ENCODE measurements at places on chromosomes 4 and X. TPM values are rescaled to one million over a fixed set of nuclear protein-coding genes. Genes with fewer than 3 reads are reported as not detected.

- DNase-seq: no peak
Measured at GRCh38 chrX:40550066-40550465, 30.7 kb upstream of the ATP6AP2 start.

- no peak for DNase-seq
Measured at GRCh38 chr4:38390969-38391545, 272.9 kb upstream of the KLF3 start.

DNA sequence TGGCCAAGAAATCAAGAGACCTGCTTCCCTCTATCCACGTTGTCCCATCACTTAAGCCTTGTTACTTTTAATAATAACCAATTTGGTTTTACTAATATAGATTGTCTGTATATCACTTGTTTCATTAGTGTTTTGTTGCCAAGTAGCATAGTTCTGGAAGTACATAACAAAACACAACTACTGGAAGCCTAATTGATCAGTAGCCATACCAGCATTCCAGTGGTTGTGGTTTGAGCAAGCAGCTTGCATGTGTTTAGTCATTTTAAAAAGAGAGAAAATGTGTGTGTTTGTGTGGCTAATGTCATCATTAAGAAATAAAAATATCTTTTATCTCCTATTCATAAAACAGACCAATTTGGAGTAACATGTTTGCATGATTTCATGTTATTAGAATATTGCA lies 70.8 kb downstream of the PTPN13 start:
- DNase-seq: no peak

DNA sequence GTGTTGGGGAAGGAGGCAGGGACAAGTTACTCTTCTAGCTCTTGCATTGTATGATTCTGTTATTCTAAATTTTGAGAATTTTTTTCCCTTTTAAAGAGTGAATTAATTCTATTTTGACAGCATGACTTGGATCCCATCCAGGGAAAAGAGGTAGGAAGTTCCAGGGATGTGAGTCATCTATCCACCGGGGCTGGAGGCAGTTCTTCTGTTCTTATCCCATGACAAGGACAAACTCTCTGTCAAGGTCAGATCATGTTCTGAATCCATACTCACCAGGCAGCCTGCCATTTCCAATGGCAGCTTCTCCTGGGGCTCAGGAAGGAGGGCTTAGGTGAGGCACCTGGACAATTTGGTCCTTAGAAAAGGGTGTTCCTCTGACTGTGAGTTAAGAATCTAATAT lies 132.0 kb upstream of the MED14 start:
- no peak for DNase-seq

DNA sequence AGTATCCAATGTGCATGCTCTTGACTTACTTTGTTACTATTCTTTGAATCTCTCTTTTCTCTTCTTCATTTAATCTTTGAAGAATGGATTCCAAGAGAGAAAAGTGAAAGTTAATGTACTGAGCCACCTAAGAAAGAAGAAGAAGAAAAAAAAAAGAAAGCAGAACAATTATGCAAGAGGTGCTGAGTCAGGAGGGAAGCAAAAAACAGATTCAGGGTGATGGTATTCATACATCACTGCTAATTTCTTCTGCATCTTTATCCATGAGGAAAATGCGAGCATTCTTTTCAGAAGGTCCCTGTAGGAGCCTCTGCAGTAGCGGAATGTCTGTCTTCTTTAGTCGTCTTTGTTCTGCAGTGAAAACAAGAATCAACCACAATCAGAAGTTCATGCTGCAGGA lies 43.9 kb downstream of the RASSF6 start:
- no peak for DNase-seq

DNA sequence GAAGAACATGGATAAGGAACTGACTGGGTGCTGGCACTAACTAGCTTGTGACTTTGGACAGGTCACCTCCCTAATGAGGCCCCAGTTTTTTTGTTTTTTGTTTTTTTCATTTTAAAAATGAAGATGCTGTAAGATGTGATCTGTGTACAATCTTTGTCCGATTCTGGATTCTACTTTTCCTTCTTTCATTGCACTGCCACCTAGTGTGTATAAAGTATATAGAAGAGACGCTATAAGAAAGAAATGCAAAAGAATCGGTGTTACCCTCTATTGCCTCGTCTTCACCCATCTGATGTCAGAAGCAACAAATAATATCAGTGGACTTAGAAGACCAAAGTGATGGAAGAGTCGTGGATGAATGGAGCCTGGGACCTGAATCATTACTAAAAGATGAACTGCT lies 58.6 kb upstream of the P2RY10 start:
- peak; percentile 19 for DNase-seq

- DNase-seq: no peak
Measured at GRCh38 chr4:172998527-172999469, 169.8 kb upstream of the GALNT7 start.

- no peak for DNase-seq
Measured at GRCh38 chr4:107366900-107367299, 330.8 kb upstream of the DKK2 start.

- no peak for DNase-seq
Measured at GRCh38 chrX:915427-916229, 285.0 kb downstream of the SHOX start.

DNA sequence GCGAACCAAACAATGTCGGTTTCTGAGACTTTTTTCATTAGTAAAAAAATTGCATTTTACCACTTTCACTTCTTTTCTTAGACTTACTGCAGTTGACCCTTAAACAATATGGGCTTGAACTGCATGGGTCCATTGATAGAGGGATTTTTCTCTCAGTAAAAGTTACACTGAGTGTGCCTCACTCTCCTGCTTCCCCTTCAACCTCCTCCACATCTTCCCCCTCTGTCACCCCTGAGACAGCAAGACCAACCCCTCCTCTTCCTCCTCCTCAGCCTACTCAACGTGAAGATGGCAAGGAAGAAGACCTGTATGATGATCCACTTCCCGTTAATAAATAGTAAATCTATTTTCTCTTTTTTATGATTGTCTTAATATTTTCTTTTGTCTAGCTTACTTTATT lies 43.4 kb downstream of the TEC start:
- DNase-seq: no peak

- no peak for DNase-seq
Measured at GRCh38 chrX:24988314-24988713, 27.5 kb downstream of the ARX start.

DNA sequence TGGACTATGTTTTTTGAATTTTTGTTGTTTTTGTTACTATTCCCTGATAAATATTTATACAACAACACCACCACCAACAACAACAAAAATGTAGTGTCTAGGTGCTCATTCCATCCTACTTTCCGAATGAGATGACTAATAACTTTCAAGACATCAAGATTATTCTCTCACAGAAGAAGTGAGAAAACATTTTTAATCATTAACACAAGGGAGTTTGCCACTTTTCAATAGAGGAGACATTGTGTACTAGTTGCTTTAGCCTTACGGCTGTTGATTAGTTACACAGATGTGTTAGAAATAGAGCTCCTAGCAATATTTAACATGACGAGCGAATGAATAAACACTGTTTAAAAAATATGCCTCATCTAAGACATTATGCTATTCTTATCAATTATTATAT lies 898.8 kb downstream of the C4orf33 start:
- no peak for DNase-seq

- DNase-seq: no peak
Measured at GRCh38 chr4:75172551-75172950, 239.6 kb downstream of the PARM1 start.

DNA sequence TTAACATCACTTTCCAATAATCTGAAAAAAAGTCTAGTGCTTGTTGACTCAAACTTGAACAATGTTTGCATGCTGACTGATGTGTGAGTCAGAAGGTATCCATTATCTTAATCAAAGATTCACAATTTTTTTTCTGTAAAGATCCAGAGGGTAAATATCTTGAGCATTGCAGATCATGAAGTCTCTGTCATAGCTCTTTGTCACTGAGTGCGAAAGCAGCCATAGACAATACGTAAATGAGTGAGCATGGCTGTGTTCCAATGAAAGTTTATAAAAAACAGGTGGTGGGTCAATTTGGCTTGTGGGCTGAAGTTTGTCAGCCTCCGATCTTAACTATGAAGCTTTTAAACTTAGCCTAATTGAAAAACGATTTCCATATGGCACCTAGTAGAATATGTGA lies 37.7 kb downstream of the NHS start:
- DNase-seq: no peak

DNA sequence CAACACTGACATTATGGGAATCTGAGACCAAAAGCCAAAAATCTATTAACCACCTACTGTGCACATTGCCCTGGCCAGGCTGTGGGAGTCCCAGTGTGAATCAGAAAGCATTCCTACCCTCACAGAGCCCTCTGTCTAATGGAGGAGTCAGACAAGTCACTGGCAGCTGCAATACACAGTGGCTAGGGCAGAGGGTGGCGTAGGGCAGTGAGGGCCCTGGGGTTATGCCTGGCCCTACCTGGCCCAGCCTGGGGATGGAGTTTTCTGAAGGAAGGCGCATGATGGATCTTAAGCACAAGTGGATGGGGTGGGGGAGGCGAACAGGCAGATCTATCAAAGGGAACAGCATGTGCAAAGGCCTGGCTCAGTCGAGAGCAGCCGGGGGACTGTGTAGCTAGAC lies 10.8 kb downstream of the JAKMIP1 start:
- no peak for DNase-seq

DNA sequence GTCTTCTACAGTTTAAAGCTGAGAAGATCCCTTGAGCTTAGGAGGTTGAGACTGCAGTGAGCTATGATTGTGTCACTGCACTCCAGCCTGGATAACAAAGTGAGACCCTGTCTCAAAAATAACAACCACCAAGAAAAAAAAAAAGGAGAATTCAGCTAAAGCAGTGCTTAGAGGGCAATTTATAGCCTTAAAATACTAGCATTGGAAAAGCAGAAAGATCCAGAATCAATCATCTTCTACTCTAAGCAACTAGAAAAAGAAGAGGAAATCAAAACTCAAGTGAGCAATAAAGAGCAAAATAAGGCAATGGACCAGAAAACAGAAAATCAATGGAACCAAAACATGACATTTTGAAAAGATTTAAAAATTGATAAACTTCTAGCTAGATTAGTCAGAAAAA lies 639 bp upstream of the PI4K2B start:
- DNase-seq: no peak

- DNase-seq: no peak
Measured at GRCh38 chr4:24765376-24765988, 29.9 kb upstream of the SOD3 start.

DNA sequence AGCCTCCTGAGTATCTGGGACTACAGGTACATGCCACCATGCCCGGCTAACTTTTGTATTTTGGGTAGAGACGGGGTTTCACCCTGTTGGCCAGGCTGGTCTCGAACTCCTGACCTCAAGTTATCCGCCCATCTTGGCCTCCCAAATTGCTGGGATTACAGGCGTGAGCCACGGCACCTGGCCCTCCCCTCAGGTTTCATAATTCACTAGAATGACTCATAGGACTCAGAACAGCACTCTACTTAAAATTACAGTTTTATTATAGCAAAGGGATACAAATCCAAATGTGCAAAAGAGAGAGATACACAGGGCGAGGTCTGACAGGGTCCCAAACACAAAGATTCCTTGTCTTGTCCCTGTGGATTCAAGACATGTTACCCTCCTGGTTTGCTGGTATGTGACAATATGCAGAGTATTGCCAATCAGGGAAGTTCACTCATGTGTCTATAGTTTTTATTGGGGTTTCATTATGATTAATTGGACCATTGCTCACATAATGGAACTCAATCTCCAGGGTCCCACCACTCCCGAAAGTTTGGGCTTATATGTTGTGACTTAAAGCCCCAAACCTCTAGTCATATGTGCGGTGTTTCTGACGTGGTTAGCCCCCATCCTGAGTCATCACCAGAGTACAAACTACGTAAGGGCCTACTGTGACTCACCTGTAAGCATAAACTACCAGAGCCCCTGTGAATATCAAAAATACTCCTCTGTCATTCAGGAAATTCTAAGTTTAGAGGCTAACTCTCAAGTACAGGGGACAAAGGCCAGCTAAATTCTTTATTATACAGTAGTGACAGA lies 5.2 kb downstream of the YIPF6 start:
- no peak for DNase-seq

- DNase-seq: no peak
Measured at GRCh38 chr4:10023806-10024205, 2.5 kb upstream of the SLC2A9 start.

DNA sequence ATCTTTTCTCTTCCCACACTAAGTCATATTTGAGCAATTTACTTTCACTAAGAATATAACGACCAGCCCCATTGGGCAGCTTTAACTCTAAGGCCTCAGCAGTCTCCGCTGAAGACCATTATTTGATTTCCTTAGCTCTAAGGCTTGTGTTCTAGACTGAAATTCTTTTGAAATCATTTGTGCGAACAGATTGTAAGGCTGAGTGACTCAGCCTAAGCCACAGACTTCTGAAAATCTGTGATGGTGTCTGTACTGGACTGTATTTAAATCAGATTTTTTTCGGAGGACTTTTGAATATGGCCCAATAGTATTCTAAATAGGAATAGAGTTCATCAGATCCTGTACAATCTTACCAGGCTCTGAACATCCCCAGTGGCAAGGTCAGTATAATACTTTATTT lies 150.3 kb upstream of the TECRL start:
- no peak for DNase-seq

- DNase-seq: no peak
Measured at GRCh38 chrX:45758319-45758718, 557.6 kb upstream of the DIPK2B start.

Gene FGFBP2
- 13.3 TPM for total RNA-seq

Gene TENM3
- not detected for total RNA-seq

Gene ADGRL3
- total RNA-seq: not detected

Gene FIP1L1
- total RNA-seq: 88.0 TPM

Gene HEPH
- not detected for total RNA-seq

Gene KANTR
- 20.7 TPM for total RNA-seq

Gene EREG
- total RNA-seq: not detected

Gene DMRTC1
- total RNA-seq: 1.2 TPM

Gene HELT
- not detected for total RNA-seq

Gene TEX13D
- total RNA-seq: not detected

Gene HTRA3
- not detected for total RNA-seq

Gene DDIT4L
- total RNA-seq: not detected
